ENCODE measurements at places on chromosomes 6 and 20.

DNA sequence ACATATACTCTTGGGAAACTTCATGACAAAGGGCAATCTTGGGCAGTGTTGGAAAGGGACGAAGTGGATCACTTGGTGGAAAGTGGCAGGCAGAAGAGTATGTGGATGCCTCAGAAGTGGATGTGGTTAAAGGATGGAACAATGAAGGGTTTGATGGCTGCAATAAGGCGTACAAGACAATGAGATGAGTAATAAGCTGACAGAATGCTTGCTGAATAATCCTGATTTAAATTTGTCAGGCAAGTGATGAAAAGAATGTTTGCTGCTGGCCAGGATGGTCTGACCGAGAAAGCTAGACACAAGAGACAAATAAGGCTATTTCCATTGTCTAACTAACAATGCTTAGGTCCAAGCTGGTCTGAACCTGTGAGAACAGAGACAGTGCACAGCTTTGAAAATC, 61.6 kb upstream of the CEP85L start:
- DNase-seq, result no peak

GRCh38 chr20:3046677-3047462, 1.0 kb downstream of the MRPS26 start:
- DNase-seq, result peak; percentile 70

- no peak for DNase-seq
These were observed 727.3 kb downstream of the MAFB start for GRCh38 chr20:39961637-39962244.

- no peak for DNase-seq
These were observed 317.5 kb downstream of the HIVEP2 start for GRCh38 chr6:142627474-142627873.

DNA sequence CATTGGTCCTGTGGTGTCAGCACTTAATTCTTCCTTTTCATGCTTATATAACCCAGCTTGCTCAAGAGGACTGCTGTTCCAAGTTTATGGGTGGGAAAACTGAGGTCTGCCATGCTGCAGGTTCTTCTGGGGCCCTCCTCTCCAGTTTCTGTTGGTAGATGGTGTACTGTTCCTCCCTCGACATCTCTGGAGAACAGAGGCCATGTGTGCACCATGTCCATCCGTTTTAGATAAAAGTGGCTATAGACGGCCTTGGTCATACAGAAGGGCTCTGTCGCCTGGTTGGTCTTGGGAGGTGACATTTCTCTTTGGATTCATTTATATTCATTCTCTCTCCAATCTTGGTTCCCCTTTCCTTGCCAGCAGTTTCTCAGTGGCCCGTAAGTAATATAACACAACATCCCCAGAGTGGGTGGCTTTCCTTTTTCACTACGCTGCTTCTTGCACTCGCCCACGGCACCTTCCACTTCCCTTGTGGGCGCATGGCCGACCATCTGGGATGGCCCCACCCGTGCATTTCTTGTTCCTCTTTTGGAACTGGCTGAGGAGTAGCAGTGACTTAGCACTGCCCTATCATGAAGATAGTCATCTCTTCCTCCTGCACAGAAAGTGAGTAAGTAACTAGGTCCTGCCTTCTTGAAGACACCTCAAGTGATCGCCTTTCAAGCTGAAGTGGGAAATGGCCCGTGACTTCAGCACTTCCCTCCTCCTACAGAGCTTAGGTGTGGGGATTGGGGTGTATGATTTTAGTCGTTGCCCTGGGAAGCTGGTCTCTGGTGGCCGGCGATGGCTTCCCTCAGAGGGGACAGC, 94.2 kb downstream of the RREB1 start:
- no peak for DNase-seq

GRCh38 chr20:10603971-10604864, 69.6 kb downstream of the JAG1 start:
- no peak for DNase-seq

DNA sequence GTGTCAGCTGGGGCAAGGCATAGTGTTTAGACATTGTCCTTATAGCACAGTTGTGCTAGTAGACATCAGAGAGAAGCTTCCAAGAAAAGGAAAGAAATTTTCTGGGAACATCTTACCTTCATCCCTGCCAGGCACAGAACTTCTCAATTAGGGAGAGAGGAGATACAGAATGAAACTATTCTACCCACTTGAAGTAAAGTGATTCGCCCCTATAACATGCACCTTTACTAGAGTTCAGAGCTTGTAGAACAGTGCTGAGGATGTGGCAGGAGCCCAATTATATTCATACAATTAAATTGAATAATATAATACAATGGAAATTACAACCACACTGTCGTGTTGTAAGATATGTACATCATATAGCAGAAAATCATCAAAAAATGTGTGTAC, 1063.9 kb upstream of the CITED2 start:
- no peak for DNase-seq

DNA sequence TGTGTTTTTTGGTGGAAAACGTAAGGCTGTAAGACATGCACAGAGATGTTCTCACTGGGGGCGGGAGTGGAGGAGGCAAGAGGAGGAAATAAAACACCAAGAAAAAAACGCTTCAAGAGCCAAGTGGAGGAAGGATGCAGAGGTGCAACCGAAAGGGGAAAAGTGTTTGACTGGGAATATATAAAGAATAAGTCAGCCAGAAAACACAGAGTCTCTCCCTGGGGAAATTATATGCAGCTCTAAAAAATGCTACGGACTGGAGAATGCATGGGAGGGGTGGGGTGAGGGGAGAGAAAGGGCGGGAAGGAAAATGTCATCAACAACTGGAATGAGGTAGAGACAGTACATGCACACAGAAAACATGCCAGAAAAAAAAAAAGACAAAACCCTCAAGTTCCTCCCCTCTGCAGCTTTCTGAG, 133.5 kb downstream of the SCML4 start:
- no peak for DNase-seq

DNA sequence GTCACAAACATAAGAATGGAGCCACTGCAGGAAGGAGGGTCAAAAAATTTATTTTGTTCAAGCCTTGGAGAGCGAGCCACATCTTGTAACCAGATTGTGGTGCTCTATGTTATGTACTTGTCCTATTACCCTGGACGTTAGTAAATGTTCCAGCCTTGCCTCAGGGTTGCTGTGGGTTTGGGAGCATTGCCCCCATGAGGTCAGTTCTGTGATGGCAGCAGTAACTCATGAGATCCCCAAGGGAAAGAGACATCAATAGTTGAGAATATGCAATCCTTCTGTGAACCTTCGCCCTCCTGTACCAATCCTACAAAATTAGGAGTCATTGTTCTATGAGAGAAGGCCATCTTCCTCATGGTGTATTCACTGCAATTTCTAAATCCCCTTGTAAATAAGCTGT, 16.4 kb upstream of the CFAP206 start:
- no peak for DNase-seq

GRCh38 chr20:13341737-13342393, 120.8 kb downstream of the ISM1 start:
- no peak for DNase-seq

Measured in activated CD8-positive, alpha-beta memory T cell treated with anti-CD3 and anti-CD28 coated beads, Interleukin-2, amount 50 U/mL, for 48 hours (primary cell).